ENCODE measurements at places on chromosomes 5 and 9.

GRCh38 chr5:2381070-2381469 lies 370.4 kb downstream of the IRX2 start:
- DNase-seq = no peak

- DNase-seq = no peak
Measured at GRCh38 chr5:169944115-169944514, 36.2 kb downstream of the INSYN2B start.

GRCh38 chr5:97046270-97046982 lies 96.0 kb downstream of the LIX1 start:
- DNase-seq = no peak

DNA sequence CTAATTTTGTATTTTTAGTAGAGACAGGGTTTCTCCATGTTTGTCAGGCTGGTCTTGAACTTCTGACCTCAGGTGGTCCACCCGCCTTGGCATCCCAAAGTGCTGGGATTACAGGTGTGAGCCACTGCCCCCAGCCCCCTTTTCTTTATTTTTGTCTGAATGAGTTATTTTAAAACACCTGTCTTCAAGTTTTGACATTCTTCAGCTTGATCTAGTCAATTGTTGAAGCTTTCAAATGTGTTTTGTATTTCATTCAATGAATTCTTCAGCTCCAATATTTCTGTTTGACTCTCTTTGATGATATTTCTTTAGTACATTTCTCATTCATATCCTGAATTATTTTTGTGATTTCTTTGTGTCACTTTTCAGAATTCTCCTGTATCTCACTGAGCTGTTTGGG lies 486.2 kb downstream of the DMAC1 start:
- DNase-seq = no peak

DNA sequence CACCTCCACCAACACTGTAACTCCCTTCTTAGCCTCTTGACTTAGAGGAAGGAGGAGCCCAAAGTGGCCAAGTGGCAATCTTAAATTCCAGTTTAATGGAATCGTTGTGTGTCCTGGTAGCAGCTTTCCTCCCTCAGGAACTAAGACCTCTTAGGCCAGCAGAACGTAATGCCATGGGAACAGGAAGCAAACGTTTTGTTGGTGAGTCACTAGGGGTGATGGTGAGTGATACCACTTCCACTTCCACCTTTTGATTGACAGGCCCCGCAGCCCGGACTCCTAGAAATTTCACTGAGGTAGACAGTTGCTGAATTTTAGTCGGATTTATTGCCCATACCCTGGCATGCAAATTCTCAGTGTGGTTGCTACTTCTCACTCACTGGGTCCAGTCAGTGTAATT lies 94.2 kb upstream of the FBN2 start:
- no peak for DNase-seq
